Stimulated activated CD4-positive, alpha-beta T cell treated with anti-CD3 and anti-CD28 coated beads, Interleukin-4, amount 100 ng/mL, for 4 hours (primary cell): ENCODE measurements at places on chromosomes 12 and 14.
A peak's percentile ranks its signal among the peaks of the same experiment; 100 is the strongest.

GRCh38 chr12:94329366-94329765 lies 130.3 kb downstream of the CEP83 start:
- DNase-seq: no peak

DNA sequence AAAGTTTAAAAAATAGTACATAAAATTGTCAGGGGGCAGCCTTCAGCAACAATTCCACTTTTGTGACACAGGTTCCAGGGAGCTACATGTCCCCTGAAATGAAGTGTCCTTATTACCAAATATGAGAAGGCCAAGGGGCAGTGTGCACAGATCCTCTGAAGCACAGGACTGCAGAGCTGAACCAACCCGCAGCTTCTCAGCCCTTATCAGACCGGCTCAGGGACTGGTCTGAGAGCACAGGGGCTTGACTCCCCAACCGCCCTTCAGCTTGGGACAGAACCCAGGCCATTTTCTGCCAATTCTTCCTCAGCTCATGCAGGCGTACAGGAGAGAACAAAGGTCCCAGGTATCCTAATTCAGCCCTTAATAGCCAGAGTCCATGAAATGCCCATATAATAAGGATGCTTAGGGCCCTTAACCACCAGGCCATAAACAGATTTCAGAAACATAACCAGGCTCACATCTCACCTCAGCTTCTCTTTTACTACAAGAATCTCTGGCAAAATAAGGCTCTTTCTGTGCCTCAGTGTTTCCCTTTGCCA lies 221.3 kb downstream of the ANO2 start:
- DNase-seq: no peak

- DNase-seq: no peak
These were observed 134.2 kb upstream of the PWP1 start for GRCh38 chr12:107551434-107551833.

DNA sequence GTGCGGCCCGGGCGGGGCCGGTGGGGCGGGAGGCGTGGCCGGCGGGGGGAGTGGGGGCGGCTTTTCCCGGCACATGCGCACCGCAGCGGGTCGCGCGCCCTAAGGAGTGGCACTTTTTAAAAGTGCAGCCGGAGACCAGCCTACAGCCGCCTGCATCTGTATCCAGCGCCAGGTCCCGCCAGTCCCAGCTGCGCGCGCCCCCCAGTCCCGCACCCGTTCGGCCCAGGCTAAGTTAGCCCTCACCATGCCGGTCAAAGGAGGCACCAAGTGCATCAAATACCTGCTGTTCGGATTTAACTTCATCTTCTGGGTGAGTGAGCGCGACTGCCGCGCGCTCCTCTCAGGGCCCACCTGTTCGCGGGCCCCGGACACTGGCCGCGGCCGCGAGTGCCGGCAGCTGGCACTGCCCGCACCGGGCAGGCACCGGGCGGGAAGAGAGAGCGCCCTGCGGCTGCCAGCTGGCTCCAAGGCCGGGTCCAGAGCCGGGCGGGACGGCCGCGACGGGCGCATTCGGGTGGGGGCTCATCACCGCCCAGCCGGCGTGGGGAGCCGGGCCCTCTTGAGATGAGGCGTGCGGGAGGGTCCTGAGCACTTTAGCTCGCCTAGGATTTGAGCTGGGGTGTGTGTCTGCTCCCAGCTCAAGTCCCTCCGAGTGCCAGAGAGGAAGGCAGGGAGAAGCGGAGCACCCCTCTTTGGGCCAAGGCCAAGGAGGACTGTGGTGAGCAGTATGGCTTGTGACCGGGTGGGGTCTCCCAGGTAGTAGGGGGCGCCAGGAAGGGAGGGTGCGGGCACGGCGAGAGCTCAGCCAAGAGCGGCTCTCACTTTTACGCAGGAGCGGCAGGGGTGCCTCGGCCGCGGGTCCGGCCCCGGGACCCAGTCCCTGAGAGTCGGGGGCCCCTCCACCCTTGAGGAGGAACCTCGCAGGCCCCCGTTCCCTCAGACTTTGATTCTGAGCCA lies at the start of gene CD9:
CD9 (plus strand) TSS at position 145 of the 957 bp plus-strand sequence; CDS start at position 245, 100 bp downstream.
- peak; percentile 51 for DNase-seq

- no peak for DNase-seq
These were observed 21.9 kb downstream of the ZFYVE21 start for GRCh38 chr14:103737432-103738045.

GRCh38 chr14:21840765-21841164 lies 167.1 kb upstream of the OR4E1 start:
- no peak for DNase-seq
